ENCODE measurements at places on chromosomes 12 and 14. TPM values are rescaled to one million over a fixed set of nuclear protein-coding genes. Genes with fewer than 3 reads are reported as not detected.

The REM2 gene
- total RNA-seq, result 0.77 TPM

The AHNAK2 gene
- total RNA-seq, result 0.02 TPM

The CLMN gene
- 0.92 TPM for total RNA-seq

The BCL2L14 gene
- total RNA-seq, result 11.5 TPM

The DCN gene
- not detected for total RNA-seq

DNA sequence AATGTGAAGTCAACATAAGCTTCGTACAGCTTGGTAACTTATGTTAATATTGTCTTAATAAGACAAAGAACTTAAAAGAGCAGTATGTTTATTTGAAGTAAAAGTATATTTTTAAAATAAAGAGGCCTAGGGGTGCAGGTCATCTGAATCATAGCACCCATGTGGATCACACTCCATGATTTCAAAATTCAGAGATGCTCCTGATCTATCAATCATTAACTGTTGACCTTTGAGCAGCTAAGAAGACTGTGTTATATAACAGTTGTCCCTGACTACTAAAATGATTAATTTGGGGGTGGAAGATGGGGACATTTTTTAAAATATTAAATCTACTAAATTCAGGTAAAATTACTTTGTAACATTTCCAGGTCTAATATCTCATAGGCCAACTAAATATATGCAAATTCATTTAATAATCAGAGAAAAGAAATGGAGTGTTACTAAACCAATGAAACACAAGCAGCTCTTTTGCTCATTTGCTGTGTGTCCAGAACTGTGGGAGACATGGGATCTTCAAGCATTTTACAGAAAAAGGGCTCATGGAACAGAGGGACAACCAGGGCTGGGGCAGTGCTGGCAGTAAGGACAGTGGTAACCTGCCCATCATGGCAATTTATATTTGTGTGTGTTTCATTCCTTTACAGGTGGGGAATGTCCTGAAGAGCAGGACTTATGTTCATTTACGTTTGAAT lies 120.7 kb upstream of the PCED1B start:
- H3K27ac ChIP-seq, result no peak overlapping the region
- H3K27me3 ChIP-seq, result peaks cover 8% of the 10 kb centered on the region
- DNase-seq, result no peak
- H3K4me3 ChIP-seq, result no peak overlapping the region
- H3K36me3 ChIP-seq, result no peaks in the 10 kb centered on the region
- no peaks in the 10 kb centered on the region for H3K4me1 ChIP-seq

All from activated CD4-positive, alpha-beta memory T cell treated with anti-CD3 and anti-CD28 coated beads for 36 hours (primary cell).